Calu3 (cell line): ENCODE measurements at places on chromosomes 7 and 10.
A peak's percentile ranks its signal among the peaks of the same experiment; 100 is the strongest.

- no peak for DNase-seq
These were observed 8.3 kb upstream of the ARHGAP12 start for GRCh38 chr10:31936933-31937332.

DNA sequence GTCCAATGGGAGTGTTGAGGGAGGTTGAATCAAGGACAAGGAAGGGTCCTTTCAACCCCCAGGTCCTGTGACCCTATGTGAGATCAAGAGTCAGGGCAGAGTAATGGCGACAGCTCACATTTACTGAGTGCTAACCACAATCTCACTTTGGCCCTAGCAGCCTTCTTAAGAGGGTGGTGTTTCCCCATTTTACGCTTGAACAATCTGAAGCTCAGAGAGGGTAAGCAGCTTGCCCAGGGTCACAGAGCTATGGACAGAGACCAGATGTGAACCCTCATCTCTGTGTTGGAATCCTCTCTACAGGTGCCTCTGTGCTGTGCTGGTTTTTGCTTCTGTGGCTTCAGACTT, 102.0 kb downstream of the GRK5 start:
- no peak for DNase-seq

DNA sequence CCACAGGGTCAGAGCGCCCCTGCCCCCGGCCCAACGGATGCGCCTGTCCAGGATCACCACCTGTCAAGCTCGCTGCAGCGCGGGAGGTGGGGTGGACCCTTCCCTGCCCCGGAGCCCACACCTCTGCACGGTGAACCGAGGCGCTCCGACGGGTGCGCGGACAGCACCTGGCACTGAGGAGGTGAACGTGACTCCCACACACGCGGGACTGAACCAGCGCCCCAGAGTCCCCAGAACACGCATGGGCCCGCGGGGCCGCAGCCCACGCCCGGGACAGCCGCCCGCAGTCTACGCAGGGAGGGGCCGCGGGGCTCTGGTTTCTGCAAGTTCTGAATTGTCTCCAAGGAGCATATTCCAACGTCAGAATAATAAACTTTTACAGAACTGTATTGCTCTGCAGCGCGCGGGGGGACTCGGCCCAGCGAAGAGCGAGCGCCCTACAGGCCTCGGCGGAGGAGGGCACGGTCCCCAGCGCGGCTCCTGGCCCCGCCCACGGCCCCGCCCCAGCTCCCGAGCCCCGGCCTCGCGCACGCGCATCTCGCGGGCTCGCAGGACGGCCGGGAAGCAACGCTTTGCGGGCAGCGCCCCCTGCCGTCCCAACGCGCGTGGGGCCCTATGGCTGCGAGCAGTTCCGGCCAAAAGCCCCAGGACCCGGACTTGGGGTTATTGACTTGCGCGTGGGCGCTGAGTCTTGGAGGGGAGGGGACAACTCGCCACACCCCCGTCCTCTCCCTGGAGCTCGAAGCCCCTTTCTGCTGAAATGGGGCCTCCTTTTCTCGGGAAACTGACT, 29.7 kb downstream of the OAT start:
- peak; percentile 89 for DNase-seq

- no peak for DNase-seq
These were observed 27.3 kb upstream of the ITGB1 start for GRCh38 chr10:32985341-32985764.

- DNase-seq, result no peak
These were observed 404.2 kb upstream of the RNF32 start for GRCh38 chr7:156236181-156236889.

GRCh38 chr10:49612513-49613164, 1.2 kb upstream of the CHAT start:
- DNase-seq, result peak; percentile 9

GRCh38 chr7:123244768-123245167, 45.0 kb upstream of the SLC13A1 start:
- no peak for DNase-seq
